HEK293T (cell line): ENCODE measurements at places on chromosomes 1 and 21.

DNA sequence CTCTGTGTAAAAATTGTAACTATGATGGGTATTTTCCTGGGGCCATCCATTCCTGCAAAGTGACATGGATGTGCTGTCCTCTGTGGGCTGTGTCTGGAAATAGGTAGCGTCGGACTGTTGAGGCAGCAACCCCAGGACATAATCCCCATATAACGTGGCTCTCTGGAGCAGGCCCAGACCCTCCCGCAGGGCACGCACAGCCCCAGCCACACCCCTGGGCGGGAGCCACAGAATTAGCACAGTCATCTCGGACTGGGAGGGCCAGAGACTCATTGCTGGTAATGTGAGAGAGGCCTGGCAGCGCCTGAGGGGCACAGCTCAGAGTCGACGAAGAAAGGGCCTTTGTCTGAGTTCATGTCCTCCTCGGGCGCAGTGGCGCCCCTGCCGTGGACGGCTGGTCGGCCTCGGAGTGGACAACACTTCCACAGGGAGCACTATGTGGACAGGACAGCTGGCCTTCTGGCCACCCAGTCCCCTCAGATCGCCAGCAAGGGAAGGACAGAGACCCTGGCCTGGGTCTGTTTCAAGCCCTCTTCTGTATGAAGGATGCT lies 20.1 kb downstream of the SIM2 start:
- no peak for DNase-seq

DNA sequence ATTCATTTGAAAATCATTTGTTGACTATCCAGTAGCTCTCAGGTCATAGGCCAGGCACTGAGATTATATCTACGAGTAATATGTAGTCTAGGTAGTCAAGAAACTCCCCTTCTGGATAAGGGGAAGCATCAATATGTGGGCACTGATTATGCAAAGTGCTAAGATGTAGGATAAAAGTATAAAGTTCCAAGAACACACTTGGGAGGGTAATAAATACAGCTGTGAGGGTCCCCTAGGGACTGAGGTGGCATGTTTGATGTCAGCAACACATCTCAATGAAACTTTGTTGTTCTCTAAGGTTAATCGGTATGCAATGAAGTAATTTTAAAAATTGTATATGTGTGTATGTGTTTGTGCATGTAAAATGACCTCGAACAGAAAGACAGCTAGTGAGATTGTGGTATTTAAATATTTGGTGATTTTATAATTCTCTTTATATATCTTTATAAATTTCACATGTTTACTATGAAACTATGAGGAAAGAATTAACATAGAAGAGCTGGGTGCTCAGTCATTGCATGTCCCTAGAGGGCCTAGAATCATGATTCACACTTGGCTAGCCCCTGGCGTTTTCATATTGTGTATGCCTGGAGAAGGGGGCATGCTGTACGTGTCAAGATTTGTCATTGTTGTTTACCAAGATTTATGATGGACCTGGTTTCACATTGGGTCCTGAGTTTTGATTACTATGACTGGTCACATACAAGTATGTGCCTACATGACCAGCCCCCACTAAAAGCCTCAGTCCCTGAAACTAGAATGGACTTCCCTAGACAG lies 140.1 kb upstream of the DUSP10 start:
- no peak for DNase-seq

DNA sequence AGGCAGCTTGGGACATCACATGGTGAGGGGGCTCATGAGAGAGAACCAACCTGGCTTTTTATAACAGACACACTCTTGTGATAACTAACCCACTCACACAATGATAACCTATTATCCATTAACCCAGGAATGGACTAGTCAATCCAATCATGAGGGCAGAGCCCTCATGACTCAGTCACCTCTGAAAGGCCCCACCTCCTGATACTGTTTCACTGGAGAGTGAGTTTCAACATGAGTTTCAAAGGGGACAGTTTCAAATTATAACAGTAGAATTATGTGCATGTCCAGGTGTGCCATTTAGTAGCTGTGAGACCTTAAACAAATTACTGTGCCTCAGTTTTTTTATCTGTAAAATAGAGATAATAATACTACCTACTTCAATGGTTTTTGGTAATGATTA lies 47.6 kb upstream of the PPP2R5A start:
- no peak for DNase-seq

GRCh38 chr1:37901191-37901892 lies 42.0 kb upstream of the MTF1 start:
- no peak for DNase-seq

- no peak for DNase-seq
These were observed 48.3 kb downstream of the ARID4B start for GRCh38 chr1:235279694-235280093.

DNA sequence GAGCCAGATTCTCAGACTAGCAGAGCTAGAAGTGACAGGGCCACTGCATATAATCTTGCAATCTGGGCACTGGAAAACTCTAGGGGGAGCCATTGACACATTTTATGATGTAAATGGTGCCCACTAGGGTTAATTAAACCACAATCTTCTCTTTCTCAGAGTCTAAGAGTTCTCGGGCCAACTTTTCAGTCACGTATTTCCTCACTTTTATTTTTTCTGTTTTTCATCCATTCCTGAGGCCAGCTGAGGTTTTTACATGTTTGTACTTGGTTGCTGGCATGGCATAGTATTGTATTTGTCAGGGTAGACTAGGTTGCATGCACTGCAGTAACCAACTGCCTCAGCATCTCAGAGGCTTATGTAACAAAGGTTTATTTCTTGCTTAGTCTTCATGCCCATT lies 138.2 kb downstream of the ZNF326 start:
- DNase-seq: peak; percentile 55
